ENCODE measurements at places on chromosomes 7 and 10.

- DNase-seq: no peak
Observed at GRCh38 chr7:142405122-142405765, 147.4 kb upstream of the PRSS58 start.

DNA sequence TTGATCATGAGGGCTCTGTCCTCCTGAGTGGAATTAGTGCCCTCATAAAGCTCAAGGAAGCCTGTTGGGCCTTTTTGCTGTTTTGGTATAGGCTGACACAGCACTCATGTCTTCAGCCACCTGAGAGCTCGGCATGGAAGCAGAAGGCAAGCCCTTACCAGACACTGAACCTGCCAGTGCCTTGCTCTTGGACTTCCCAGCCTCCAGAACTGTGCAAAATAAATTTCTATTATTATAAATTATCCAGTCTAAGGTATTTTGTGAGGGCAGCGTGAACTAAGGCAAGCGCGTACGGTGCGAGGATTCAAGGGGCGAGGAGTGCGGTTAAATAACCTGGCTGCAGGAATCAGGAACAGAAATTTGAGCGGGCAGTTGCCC, 281.5 kb upstream of the LYZL1 start:
- DNase-seq: no peak

- no peak for DNase-seq
Observed at GRCh38 chr10:119026301-119027110, 3.0 kb upstream of the NANOS1 start.

GRCh38 chr7:91811236-91811635, 69.3 kb downstream of the MTERF1 start:
- DNase-seq: no peak

DNA sequence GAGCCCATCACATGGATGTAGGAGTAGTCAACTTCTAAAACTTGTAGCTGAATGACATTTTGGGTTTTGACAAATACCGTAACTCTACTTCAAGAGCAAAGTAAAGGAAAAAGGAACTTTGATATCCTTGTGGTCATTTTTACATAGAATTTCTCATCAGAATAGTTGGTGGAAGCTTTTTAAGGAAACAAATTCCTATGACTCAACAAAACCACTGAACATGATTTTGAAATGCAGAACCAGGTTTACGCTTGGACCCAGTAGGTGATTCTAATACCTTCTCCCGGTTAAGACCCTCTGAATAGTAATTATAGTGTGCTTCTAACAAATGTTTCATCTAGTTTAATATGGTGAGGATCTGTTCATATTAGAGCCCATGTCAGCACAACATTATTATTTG, 307.8 kb downstream of the GPR37 start:
- DNase-seq: no peak

DNA sequence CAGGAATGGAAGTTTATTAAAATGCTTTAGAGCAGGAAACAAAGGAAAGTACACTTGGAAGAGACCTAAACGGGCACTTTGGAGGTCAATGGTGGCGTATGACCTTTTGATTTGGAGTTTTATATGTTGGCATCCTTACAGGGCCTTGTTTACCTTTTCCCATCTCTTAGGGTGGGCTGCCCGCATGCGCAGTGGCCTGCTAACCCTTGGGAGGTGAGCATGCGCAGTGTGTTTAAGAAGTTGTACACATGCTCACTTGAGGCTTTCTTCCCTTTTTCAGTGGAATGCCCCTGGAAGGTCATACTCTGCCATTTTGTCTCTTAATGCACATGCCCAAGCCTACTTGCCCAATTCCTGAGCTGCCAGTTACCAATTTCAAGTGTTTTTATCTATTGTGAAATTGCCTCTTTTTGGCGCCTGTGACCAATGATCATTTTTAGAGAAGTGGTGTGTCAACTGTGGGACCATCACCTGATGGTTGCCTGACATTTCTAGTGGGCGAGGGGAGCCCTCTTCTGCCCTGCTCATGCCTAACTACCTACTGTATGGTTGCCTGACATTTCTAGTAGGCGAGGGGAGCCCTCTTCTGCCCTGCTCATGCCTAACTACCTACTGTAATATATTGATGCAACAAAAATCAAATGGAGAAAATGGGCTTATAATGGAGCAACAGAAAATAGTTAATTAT, 138.0 kb downstream of the PPP1R9A start:
- DNase-seq: no peak

DNA sequence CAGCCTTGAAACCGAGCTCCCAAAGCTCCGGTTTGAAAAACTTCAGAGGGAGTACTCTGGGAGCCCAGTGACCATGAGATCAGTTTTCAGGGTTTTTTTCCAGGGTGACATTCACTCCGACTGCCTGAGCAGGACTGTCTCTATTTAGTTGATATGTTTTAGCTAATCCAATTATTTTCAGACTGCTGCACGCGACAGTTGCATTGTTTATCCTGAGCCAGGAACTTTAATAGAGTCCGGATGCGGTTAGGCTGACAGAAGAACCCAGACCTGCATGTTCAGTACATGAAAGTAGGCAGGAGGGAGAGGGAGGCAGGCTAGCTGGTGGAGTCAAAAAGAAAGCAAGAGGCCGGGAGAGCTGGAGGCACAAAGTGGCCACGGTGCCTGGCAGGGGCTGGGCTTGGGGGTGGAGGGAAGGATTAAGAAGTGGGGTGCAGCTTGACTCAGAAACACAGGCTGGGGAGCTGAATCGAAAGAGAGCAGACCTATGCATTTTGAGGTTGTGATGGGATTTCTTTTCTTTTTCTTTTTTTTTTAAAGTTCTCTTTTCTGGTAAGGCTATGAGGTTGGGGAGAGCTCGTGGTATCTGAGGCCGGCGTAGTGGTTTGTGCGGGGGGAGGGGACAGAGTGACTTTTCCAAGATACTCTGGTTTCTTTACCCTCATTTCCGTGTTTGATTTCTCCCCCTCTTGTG, 5.7 kb downstream of the GATA3 start:
- peak; percentile 64 for DNase-seq
